ENCODE measurements at places on chromosomes 11 and 22. TPM values are rescaled to one million over a fixed set of nuclear protein-coding genes. Genes with fewer than 3 reads are reported as not detected.

- H3K36me3 ChIP-seq = no peaks in the 10 kb centered on the region
- H3K4me3 ChIP-seq = no peak overlapping the region
- H3K4me1 ChIP-seq = no peaks in the 10 kb centered on the region
- H3K27me3 ChIP-seq = no peaks in the 10 kb centered on the region
- H3K27ac ChIP-seq = no peak overlapping the region
Measured at GRCh38 chr11:129828301-129828836, 12.7 kb downstream of the TMEM45B start.

GRCh38 chr11:33930317-33931021 lies 38.6 kb upstream of the LMO2 start:
- no peak overlapping the region for H3K27ac ChIP-seq
- H3K4me3 ChIP-seq = no peak overlapping the region
- no peaks in the 10 kb centered on the region for H3K27me3 ChIP-seq
- no peak for DNase-seq

GRCh38 chr11:81647374-81647773 lies 1086.3 kb downstream of the FAM181B start:
- H3K27ac ChIP-seq = no peak overlapping the region
- no peaks in the 10 kb centered on the region for H3K36me3 ChIP-seq
- no peak for DNase-seq

GRCh38 chr22:48224332-48224731 lies 1461.9 kb downstream of the TBC1D22A start:
- H3K27me3 ChIP-seq = no peaks in the 10 kb centered on the region
- H3K36me3 ChIP-seq = no peaks in the 10 kb centered on the region
- no peak overlapping the region for H3K4me3 ChIP-seq

- H3K27ac ChIP-seq = no peak overlapping the region
- peaks cover 2% of the 10 kb centered on the region for H3K4me1 ChIP-seq
- H3K36me3 ChIP-seq = peaks cover 55% of the 10 kb centered on the region
- no peaks in the 10 kb centered on the region for H3K27me3 ChIP-seq
- no peak for DNase-seq
Measured at GRCh38 chr22:31646186-31647019, 15.6 kb downstream of the PISD start.

The SELENOO gene
- 19.0 TPM for total RNA-seq

The PLEKHB1 gene
- total RNA-seq = 34.0 TPM

All from H9 (cell line).